Spleen (tissue), 13 donors: ENCODE measurements at places on chromosomes 16 and 17. TPM values are rescaled to one million over a fixed set of nuclear protein-coding genes. Genes with fewer than 3 reads are reported as not detected.

The DLX3 gene
- total RNA-seq, result not detected

The TP53TG3F gene
- total RNA-seq, result not detected

The SGCA gene
- total RNA-seq, result 1.2 TPM

The B4GALNT2 gene
- total RNA-seq, result not detected

The PIK3R5 gene
- total RNA-seq, result 79.1 TPM

The NPIPB12 gene
- total RNA-seq, result 142 TPM

The C17orf50 gene
- total RNA-seq, result not detected
